Ovary (tissue), 10 donors: ENCODE measurements at places on chromosomes 13 and 19. TPM values are rescaled to one million over a fixed set of nuclear protein-coding genes. Genes with fewer than 3 reads are reported as not detected.

DNA sequence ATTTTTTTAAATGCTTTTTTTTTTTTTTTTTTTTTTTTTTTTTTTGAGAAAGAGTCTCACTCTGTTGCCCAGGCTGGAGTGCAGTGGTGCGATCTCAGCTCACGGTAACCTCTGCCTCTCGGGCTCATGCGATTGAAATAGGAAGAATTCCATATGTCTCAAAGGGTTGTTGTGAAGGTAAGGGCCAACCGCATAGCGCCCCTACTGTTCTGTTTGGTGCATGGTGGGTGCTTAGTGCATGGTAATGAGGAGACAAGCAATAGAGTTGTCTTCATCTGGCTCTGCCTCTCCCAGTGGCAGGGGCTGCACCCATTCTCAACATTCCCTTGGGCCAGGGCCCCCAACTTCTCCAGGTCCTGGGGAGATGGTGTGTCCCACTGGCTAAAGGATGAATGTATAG is 68.7 kb downstream of the RASL11A start:
- no peak for DNase-seq

Gene ZNF90
- total RNA-seq = 7.7 TPM

Gene SIGLEC10
- total RNA-seq = 1.4 TPM

DNA sequence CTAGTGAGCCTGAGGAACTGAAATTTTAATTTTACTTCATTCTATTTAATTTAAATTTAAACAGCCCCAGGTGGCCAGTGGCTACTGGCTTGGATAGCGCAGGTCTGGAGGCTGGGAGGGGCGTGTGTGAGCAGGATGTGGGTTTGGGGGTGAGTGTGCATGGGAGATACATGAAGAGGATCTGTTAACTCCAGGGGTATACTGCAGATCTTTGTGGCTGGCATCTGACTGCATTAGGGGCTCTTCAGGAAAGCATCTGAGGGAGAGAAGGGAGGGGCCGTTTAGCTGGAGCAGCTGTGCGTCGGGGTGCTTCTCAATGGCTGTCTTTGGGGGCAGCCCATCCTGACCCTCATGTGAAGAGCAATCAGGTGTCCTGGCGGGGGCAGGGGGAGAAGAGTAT is 6.8 kb downstream of the SHANK1 start:
- DNase-seq = no peak

DNA sequence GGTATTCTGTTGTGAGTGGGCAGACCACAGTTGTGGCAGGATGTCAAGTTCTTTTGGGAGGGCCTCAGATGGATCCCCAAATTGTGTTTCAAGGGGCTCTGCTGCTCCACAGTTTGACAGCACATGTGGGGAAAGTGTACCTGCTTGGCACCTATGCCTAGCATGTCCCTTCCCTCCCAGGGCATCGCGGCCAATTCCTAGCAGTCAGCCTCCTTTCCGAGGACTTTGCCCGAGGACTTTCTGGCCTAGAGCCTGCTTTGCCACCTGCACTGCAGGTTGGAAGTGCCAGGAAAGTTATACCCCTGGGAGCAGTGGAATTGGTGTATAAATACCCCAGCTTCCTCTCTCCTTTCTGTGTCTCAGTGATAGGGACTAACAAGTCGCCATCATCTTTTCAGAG is 11.9 kb upstream of the GPR12 start:
- DNase-seq = no peak

- no peak for DNase-seq
These were observed 169.5 kb upstream of the STARD13 start for GRCh38 chr13:33454844-33455705.

- DNase-seq = no peak
These were observed 511.8 kb downstream of the KLF12 start for GRCh38 chr13:73622381-73622780.

DNA sequence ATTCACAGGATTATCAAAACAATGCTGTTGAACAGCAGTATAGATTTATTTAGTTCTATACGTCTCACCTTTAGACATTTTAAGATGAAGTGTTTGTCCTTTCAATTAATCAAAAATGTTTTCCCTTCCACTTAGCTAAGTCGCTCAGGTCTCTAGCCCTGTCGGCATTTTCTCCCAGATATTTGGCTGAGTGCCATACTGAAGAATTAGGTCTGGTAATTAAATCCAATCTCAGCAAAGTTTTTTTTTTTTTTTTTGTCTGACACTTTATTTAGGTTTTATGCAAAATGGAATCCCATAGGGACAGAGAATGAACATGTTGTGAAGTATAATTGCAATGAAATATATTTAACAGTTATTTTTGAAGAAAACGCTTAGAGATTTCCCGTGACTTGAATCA is 44.1 kb downstream of the RFC3 start:
- DNase-seq = no peak

GRCh38 chr19:50244695-50245094 is 41.3 kb downstream of the MYH14 start:
- no peak for DNase-seq

Gene HCST
- total RNA-seq = 3.9 TPM

- no peak for DNase-seq
These were observed 2.0 kb upstream of the VPS36 start for GRCh38 chr13:52452470-52452869.
